ENCODE measurements at places on chromosomes 1 and 21.

GRCh38 chr1:74650561-74650960 lies 23.0 kb downstream of the ERICH3 start:
- DNase-seq = no peak

DNA sequence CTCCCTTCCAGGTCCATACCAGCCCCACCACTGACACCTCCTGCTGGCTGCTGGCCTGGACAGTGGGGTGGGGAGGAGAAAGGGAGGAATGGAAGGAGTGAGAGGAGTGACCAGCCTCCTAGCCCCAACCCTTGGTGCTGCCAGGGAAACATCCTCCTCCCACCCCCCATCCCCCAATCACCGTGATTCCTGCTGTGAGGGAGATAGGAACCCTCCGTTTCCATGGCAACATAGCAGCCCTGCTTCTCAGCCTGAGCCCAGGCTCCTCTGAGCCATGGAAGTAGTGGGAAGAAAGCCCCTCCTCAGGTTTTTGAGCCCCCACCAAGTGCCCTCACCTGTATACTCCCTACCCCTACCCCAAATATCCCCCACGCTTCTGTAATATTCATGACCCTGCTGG lies 44.4 kb upstream of the SCMH1 start:
- no peak for DNase-seq

- no peak for DNase-seq
Measured at GRCh38 chr1:195763146-195763906, 844.9 kb downstream of the KCNT2 start.

DNA sequence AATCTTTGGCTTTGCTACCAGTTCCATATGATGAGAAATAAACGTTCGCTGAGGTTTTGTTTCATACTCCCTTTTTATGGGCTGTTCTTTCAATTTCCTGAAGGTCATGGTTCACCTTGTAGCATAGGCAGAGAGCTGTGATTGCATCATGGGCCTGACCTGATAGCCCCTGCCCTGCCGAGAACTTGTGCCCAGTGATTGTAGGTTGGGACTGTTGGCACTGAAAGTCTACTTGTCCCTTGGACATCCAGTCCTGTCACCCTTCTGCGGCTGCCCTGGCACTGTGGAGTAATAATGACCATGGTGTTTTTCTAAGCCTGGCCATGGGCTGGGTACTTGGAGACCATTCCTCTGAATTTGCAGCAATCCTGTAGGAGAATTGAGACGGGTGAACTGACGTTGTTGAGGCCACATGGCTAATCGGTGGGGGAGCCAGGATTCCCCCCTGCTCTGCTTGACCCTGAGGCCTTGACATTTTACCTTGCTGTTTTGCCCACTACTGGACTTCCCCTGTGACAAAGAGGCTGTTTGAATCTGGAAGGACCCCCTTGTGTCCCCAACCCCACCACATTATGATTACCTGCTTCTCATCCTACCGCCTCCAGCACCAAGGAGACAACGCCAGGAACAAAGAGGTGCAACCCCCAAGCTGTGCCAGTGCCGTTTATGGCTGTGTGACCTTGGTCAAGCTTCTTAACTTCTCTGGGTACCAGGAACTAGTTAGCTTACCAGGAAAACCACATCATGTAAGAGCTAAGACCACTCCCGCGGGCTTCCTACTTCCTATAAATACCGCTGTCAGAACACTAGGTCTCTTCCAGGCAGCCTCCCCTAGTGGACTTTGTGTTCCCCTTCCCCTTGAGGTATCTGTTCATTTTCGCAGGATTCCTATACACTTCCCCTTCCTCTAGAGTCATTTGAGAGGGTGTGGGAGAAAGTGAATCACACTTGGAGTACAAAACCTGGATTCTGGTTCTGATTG lies 23.4 kb downstream of the SESN2 start:
- DNase-seq = no peak

GRCh38 chr1:10387677-10388386 lies 11.0 kb upstream of the PGD start:
- DNase-seq = no peak

- DNase-seq = no peak
Measured at GRCh38 chr1:173405834-173406233, 71.3 kb upstream of the PRDX6 start.

- no peak for DNase-seq
Measured at GRCh38 chr1:125064481-125064880, 3879.7 kb downstream of the SRGAP2C start.

DNA sequence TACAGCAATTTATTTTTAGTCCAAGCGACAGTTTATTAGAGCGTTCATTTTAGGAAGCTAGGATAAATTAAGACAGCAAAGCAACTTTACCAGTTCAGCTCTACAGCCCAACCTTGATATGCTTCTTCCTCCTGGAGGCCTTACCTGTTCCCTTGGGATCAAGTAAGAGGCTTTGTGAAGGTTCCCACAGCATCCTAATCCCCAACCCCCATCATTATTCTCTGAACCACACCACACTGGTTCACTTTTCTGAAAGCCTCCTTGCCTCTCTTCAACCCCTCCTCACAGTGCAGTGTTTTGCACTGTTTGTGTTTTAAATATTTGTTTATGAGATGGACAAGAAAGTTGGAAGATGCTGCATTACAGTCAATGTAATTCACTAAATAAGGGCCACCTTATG lies 126.3 kb upstream of the CXADR start:
- no peak for DNase-seq

- DNase-seq = no peak
Measured at GRCh38 chr1:47751193-47751592, 246.0 kb downstream of the TRABD2B start.

DNA sequence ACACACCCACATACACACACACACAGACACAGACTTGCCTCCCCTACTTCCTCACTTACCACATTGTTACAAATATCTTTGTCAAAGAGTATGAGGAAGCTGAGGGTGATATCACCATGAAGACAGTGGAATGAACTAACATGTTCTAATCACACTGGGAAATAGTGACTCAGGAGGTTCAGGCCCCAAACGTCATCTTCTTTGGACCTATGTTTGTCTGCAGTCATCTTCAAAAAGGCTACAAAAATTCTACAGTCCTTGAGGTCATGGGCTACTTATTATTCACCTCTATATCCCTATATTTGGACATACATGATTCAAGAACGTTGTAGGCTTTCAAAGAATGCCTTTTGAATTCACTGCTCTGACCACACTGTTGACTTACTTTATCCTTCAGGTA lies 2.1 kb upstream of the LCE2C start:
- DNase-seq = no peak

- no peak for DNase-seq
Measured at GRCh38 chr21:20527731-20528460, 470.3 kb upstream of the NCAM2 start.

DNA sequence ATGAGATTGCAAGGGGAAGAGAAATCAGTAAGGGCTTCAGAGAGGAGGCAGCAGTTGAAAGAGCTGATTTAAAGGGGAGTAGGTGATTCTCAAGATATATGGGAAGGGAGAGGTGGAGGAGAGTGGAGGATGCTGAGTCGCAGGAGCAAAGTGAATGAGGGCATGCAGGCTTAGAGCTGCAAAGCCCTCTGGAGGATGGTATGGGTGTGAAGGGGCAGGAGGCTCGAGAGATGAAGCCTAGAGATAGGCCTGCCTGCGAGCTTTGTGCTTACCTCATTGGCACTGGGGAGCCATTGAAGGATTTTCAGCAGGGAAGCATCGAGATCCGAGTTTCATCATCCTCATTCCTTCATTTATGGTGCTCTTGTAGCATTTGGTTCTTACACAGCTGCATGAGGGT lies 15.8 kb upstream of the SH2D2A start:
- no peak for DNase-seq

DNA sequence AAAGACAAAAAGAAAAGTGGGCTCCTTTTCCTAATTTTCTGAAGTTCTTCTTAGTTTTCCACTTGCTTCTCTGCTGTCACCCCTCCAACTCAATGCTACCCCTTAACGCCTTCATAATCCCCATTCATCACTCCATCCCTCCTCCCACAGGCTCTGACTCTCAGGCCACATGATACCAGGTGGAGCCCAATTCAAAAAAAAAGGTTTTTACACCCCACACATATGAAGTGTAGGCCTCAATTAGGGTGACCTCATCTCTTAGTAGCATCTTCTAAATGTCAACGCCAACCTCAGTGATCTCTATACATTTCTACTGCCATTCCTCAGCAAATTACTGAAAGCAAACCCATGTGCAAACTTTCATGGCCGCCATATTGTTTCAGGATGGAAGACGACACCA lies 6.4 kb downstream of the SSBP3 start:
- DNase-seq = no peak

- no peak for DNase-seq
Measured at GRCh38 chr1:244394826-244395765, 56.6 kb downstream of the ADSS2 start.

DNA sequence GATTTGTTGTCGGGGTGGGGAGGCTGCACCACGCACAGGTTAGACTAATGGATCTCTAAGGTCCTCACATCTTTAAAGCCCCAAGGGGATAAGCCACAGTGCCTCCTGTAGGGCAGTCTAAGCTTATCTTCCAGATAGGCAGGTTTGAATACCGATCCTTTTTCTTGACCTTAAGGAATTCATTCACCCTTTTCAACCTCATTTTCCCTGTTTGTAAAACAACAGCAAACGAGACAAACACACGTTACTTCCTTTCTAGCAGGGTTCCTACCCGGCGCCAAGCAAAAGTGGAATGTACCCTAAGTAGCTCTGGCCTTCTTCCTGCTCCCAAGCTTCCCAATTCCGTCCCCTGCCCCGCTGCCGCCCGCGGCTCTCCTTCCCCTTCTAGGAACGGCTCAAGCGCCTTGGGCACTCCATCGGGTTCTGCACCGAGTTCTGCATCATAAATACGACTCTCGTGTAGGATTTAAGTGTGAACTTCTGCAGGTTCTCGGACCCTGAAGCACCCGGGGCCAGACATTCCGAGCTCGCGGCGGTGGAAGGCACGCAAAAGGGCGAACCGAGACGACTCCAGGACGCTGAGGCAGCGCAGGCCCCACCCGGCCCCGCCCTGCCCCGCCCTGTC lies 548 bp upstream of the CDC20 start:
- no peak for DNase-seq

GRCh38 chr1:221188458-221188857 lies 309.2 kb downstream of the HLX start:
- DNase-seq = no peak

- DNase-seq = no peak
Measured at GRCh38 chr1:11695861-11696260, 4.4 kb downstream of the DRAXIN start.

- no peak for DNase-seq
Measured at GRCh38 chr1:26706315-26706714, 10.5 kb downstream of the ARID1A start.

GRCh38 chr1:192342842-192343241 lies 26.1 kb downstream of the RGS21 start:
- no peak for DNase-seq

DNA sequence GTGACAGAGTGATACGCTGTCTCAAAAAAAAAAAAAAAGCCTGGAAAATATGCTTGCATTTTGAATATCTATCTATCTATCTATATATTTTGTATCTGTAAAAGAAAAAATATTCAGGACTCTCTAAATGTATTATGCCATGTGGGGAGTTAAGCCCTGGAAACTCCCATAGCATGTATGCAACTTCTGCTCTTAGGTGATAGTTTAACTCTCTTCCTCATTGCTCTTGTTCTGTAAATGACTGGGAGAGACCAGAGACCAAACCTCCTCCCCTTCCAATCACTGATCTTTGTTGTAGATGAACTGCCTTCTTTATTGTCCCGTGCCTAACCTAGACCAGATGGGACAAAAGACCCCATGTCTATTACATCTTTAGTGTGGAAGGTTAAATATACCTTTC lies 37.6 kb upstream of the CAMTA1 start:
- DNase-seq = no peak

DNA sequence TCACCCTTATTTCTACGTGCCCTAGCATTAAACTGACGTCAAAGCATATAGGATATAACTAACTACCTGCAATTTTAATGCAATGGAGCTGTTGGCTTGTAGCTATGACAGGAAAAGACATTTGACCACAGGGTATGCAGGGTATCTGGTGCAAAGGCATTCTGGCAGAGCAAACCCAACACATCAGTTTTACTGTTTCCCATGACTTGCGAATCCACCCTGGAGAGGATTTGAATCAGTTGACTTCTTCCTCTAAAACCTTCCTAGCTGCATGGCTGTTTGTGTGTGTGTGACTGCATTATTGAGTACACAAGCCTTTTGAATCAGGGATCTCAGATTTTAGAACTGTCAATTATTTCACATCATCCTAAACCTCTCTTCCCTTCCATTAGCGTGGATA lies 41.7 kb upstream of the SYT14 start:
- no peak for DNase-seq

- no peak for DNase-seq
Measured at GRCh38 chr1:18542351-18542750, 61.6 kb downstream of the KLHDC7A start.

DNA sequence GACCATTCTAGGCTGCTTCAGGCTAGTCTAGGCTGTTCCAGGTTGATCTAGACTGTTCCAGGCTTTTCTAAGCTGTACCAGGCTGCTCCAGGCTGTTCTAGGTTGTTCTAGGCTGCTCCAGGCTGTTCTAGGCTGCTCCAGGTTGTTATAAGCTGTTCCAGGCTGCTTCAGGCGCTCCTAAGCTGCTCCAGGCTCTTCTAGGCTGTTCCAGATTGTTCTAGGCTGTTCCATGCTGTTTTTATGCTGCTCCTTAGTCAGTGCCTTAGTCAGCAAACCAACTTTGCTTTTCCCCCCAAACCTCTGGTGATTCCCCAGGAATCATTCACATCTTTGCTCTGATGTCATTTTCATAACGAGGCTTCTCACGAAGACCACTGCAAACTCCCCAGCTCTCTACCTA lies 171.4 kb upstream of the GALNT2 start:
- DNase-seq = no peak

DNA sequence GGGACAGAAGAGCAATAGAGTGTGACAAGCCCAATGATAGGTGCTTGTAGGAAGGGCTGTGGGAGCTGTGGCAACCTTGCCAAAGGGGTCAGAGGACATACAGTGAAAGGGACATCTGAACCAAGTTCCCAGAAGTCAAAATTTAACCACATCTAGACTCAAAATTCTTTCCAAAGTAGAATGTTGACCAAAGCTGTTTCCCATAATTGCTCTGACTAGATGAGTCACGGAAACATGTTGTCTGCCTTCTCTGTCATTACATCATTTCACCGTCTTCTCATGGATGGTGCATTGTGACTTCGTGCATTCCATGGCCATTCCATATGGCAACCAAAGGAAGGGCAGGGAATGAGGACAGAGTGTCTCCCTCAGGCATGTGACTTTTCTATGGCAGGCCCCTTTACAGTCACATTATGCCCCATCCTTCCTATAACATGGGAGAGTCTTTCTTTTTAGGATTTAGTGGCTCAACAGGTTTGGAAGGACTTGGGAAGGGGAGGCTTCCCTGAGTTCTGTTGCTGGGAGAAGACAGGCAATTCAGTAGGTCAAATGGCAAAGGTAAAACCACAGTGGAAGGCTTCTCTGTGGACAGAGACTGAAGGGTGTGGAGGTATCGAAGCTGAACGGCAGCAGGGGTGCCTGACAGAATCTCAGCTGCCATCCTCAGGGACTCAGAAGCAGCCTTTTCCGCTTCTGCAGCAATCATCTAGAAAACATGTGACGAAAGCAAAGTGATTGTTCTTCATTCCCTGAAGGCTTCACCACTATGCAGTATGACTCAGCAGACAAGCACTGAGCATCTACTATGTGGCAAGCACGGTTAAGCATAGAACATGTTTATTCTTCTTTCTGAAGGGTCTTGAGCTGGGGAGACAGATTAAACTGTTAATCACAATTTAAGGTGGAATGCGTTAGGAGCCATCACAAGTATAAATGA lies 24.7 kb downstream of the NPHS2 start:
- no peak for DNase-seq
